ENCODE measurements at places on chromosomes 16 and 17.

DNA sequence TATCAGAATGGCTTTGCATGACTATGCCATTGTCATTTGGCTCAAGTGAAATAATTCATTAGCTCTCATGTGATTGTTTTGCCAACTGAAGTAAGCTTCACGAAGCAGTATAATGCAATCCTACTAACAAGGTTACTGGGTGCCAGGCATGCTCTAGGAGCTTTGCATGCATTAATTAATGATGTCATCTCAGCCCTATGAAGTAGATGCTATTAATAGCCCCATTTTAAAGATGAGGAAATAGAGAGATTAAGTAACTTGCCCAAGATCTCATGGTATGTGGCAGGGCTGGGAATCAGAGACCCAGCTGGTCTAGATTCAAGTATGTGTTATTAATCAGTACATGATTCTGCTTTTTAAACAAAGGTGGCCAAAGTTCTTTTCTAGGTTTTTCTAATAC, 14.1 kb downstream of the KRT39 start:
- DNase-seq: no peak

GRCh38 chr17:77441130-77441920, 300.6 kb downstream of the SEC14L1 start:
- DNase-seq: peak; percentile 93

- DNase-seq: no peak
Measured at GRCh38 chr16:67685388-67686112, 18.9 kb downstream of the C16orf86 start.

DNA sequence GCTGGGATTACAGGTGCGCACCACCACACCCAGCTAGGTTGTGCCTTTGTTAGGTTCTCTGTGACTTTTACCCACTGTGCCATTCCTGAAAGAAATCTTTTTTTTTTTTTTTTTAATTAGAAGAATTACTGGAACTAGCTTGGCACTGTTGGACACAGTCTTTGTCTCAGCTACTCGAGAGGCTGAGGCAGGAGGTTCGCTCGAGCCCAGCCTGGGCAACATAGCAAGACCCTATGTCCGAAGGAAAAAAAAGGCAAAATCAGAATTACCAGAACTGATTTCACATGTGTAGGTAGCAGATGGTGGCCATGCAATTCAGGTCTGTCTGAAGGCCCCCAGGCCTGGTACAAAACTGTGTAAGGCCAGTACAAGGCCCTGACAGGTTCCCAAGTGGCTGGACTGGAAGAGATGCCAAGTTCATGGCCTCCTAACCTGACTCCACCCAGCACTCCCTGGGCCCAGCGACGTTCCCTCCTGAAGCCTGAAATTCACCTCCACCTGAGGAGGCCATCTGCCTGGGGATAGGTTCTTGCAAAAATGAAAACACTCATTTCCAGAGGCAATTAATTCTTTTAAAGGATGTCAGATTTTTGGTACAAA, 23.0 kb downstream of the CARHSP1 start:
- DNase-seq: no peak

DNA sequence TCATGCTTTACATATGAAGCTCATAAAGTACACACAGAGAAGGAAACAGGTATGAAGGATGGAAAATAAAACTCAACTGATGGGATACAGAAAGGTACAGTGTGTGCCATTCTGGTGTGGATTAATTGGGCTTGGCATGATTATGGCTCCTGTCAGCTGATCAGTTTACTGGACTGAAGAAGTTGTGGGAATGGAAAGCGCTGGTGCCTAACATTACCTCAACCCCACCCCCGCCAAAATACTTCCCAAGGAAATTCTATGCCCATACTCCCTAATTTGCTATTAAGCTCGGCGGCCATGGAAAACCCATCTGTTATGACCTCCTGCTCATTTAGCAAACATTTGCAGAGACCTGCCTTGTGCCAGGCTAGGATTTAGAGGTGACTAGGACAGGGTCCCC, 16.6 kb upstream of the PMFBP1 start:
- no peak for DNase-seq

DNA sequence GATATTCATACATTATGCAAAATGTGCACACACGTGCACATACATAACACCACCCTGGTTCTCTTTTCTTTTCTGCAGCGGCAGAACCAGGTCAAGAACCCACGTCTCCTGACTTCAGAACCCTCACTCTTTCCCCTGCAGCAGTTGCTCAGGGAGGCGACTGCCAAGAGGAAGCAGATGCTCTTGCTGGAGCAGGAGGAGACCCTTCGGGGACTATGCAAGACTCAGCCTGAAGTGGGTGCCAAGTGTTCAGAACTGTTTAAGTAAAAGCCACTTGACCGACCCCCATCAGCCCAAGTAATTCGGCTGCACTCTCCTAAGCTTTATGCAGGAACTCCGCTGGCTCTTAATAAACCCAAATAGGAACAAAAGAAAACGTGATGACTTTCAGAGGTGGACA, 193.8 kb downstream of the SLC39A11 start:
- peak; percentile 25 for DNase-seq

DNA sequence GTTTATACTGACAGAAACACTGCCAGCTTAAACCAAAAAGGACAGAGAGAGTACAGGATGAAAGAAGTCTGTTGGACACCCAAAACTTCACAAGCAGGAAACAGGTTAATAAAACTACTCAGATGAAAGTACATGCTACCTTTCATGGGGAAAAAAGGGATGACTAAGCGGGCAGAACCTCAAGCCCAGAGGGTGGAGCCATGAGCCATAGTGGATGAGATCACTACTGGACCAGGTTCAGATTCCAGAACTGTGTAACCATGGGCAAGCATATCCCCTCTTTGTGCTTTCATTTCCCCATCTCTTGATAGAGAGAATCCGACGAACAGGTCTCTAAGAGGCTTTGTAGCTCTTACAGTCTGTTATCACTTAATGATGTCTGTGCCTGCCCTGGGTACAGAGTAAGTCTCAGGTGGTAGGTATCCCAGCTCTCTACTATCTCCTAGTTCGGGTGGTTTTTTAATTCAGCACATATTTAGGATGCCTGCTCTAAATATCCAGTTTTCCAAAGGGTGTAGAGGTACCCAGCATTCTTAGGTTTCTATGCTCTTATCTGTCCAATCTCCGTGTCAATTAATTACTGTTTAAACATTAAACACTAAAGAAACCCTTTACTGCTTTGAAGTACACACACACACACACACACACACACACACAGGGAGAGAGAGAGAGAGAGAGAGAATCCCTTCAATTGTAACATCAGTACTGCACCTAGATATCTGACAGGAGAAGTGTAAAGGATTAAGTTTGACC, 206.7 kb downstream of the ZNF423 start:
- no peak for DNase-seq

- no peak for DNase-seq
Measured at GRCh38 chr17:20128036-20128667, 119.0 kb downstream of the SPECC1 start.

DNA sequence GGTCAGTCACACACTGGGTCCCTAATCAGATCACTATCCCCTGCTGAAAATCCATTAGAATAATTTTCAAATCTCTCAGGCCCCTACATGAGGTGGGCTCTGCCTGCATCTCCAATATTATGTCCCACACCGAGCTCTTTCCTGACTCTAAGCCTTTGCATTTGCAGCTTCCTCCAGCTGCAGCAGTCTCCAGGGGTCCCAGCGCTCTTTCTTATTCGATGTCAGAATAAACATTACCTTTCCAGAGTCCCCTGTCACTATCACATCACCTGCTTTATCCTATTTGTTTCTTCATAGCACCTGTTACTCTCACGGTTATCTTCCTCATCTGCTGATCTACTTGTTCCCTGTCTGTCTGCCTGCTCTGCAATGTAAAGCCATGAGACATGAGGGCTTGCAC, 57.3 kb upstream of the MON1B start:
- no peak for DNase-seq

DNA sequence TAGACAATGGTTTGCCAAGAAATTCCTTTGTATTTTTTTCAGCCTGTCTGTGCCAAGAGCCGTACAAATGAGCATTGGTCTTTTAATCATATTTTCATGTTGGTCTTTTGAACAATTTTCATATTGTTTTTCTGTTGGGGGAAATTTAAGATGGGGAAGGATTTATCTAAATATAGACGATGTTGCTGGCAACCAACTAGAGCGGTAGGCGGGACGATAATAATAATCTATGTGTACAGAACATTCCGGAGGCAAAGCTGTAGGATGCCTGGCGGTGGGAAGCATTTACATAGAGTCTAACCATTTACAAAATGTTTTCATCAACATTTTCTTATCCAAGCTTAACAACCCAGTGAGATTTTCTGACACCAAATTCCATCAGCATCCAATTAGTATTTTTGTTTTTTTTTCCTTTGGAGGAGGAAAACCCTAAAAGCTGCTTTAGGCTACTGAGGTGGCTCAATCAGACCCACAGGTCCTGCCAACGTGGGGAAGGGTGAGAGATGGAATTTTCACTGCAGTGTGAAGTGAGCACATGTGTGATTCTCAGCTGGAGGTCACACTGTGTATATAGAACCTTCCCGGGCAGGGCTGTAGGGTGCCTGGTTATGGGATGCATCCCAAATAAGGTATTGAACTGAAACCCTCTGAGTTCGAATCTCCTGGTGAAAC, 11.7 kb upstream of the SEC14L1 start:
- no peak for DNase-seq

DNA sequence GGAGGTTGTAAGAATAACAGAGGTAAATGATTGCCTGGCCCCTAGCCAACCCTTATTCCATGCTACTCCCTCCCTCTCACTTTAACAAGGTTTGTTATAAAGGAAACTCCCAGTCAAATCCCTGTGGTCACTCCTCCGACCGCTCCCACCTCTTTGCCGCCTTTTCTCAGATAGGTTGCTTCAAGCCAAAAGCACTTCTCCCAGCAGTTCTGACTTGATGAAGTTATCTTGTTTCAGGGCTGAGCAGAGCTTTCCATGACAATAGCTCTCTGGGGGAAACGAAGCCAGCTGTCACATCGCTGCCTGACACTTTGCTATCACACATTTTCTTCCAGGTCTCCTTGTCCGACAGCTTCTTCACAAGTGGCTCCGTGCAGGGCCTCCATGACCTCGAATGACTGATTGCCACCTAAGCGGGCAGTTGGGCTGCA, 278.6 kb downstream of the HAPSTR1 start:
- no peak for DNase-seq

DNA sequence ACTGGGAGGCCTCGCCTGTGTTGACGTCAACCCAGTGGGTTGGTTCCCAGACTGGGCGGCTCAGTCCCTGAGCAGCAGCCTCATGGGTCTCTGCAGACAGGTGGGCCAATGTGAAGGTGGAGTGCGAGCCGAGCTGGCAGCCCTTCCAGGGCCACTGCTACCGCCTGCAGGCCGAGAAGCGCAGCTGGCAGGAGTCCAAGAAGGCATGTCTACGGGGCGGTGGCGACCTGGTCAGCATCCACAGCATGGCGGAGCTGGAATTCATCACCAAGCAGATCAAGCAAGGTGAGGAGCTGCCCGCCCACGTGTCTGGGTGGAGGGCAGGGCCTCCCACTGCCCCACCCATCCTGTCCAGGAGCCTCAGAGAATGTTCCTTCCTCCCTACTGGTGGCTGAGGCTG, 44.1 kb downstream of the MRC2 start:
- no peak for DNase-seq

- no peak for DNase-seq
Measured at GRCh38 chr16:85240982-85241924, 129.0 kb upstream of the CIBAR2 start.

- no peak for DNase-seq
Measured at GRCh38 chr17:29956225-29956624, 14.8 kb downstream of the EFCAB5 start.

DNA sequence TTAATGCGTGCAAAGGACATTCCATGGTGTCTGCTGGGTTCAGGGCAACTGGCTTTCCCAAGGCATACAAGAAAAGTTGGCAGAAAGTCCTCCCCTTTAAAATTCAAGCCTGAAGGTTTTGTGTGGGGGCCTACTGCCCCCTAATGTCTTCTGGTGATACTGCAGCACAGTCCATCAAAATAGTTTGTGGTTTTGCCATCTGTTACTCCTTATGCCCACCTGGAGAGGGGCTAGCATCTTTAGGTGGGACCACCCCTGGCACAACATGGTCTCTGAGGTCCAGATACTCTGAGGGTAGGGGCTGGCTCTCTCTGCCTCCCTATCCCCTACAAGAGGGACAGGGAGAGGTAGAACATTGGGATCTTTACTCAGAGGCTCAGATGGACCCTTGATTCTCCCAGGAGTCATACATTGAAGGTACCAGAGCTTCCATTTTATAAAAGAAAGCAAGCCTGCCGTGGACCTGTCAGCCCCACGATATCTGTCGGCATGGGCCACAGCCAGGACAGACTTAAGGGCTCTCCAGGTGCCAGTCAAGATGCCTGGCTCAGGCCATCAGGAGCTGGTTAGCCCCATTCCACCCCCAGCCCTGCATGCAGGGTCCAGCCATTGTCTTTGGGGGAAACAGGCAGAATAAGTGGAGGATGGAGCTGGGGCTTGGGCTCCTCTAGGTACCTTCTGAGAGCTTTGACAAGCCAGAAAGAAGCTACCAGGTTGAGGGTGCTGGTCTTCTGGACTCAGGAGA, 6.3 kb downstream of the ESRP2 start:
- peak; percentile 54 for DNase-seq

GRCh38 chr16:56195151-56195550, 3.9 kb downstream of the GNAO1 start:
- DNase-seq: no peak

DNA sequence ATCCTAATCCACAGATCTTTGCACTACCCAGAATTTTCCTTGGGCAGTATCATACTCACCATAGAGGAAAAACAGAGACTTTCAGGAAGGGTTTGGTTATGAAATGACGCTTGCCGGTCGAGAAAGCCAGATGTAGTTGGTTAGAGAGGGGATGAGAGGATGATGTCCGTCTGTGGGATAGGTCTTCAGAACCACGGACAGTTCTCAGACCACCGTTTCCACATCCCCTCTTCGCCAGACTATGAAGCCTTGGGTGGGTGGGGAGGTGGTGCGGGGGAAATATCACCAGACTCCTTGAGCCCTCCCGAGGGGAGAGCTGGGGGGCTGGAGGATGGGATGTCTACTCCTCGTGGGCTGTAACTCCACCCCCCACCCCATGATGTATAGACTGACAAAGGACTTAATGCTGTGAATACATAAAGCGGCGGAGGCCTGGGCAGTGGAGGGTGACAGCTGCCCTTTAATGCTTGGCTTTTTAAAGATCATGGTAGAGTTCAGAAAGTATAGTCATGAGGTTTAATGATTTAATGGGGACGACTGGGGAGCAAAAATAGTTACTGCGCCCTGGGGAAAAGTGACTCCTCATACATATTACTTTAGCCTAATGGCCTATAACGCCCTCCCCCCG, 96.6 kb downstream of the MRM1 start:
- DNase-seq: no peak

- DNase-seq: no peak
Measured at GRCh38 chr17:73104450-73104849, 12.0 kb upstream of the SLC39A11 start.

GRCh38 chr16:35492225-35492624, 2032.8 kb downstream of the TP53TG3F start:
- DNase-seq: no peak

GRCh38 chr16:3561626-3562025, 15.6 kb downstream of the NLRC3 start:
- DNase-seq: no peak

GRCh38 chr16:4694642-4695451, 1.5 kb downstream of the NUDT16L1 start:
- no peak for DNase-seq
